Cerebellum (tissue), 4 donors: ENCODE measurements at places on chromosomes 5 and 9. TPM values are rescaled to one million over a fixed set of nuclear protein-coding genes. Genes with fewer than 3 reads are reported as not detected.

The RELL2 gene
- 8.0 TPM for total RNA-seq

- no peak for DNase-seq
Measured at GRCh38 chr5:151475388-151475787, 28.0 kb downstream of the SLC36A1 start.

DNA sequence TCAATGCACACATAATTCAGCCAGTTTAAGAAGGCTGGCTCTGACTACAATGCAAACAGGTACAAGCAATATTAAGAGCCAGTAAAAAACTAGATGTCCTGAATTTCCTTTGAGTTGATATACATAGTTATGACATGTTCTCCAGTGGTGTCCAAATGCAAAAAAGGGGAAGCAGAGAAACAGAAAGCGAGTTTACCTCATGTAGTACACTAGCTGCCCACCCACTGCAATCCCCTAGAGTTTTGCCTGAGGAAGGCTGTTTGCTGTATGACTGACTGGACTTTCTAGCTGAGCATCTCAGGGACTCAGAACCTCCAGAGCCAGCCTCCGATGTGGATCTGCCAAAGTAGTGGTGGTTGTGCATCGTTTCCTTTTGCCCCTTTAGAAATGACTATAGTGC, 44.8 kb upstream of the SLC1A3 start:
- no peak for DNase-seq

DNA sequence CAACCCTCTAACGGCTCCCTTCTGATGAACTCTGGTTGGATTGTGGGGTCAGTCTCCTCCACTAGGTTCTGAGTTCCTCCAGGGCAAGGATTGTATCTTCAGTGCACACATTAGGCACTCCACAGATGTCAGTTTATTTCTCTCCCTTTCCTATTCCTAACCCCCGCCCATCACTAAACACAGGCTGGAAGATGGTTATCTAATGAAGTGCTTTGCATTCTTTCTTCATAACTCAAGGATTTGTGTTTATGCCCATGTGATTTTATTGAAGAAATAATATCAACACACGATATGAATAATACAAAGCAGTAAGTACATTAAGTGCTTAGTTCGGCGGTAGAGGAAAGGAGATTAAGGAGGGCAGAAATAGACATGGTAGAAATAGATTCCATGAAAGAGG, 4.4 kb upstream of the CREBRF start:
- no peak for DNase-seq

DNA sequence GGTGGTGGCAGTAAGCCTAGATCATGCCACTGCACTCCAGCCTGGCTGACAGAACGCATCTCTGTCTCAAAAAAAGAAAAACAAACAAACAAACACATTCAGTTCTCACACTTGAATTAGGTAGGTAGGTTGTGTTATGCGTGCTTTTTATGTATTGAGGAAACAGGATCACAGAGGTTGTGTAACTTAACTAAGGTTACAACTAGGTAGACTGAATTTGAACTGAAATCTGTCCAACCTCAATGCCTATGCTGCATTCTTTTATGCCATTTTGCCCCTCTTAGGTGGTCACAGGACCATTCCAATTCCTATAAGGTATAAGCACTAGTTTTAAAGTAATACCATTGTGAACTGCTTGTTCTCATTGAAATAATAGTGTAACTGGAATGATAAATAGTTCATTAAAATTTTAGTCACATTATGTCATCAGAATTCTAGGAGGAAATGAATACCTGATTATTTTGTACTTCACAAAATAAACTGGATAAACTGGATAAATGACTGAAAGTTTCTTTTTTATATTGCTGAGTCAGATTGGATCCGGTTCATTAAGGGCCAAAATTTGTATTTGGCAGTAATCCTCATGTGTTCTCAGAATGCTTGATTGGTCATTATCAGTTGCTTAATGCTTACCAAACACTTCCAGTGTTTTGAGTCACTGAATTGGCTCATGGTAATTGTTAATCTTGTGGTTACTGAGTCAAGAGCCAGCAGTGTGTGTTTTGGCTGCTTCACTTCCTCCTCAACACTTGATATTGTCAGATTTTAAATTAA, 7.1 kb downstream of the UBAP1 start:
- no peak for DNase-seq

DNA sequence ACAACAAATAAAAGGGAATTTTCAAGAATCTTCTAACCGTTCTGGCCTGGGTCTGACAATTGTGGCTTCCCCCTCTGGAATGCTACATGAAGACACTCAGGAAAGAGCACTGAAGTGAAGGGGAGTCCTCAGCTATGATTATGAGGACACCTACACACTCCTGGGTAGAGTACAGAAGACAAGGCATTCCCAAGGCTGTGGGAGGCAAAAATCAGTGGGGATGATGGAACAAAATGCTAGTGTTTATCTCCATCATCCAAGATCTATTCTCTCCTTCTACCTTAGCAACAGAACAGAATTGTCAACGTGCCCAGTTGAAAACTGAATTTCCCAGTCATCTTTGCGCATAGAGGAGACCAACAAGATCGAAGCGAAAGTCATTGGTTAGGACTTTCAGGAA, 130.1 kb upstream of the LARP1 start:
- no peak for DNase-seq

DNA sequence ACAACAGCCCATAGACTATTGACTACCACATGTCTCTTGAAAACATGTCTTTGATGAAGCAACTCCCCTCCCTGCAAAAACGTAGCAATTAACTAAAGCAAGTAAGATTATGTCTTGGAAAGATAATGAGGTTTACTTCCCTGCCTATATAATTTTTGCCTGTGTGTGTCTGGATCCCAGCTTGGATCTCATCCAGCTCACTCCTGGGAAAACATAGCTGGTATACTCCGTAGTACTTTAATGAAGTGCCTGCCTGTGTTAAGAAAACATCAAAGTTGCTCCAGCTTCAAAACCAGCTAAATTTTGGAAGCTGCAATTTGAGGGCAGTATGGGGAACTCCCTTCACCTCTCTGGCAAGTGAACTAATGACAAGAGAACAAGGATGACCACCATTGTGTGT, 182.6 kb upstream of the C9orf72 start:
- no peak for DNase-seq

- DNase-seq = no peak
Measured at GRCh38 chr5:172008111-172008455, 1.6 kb upstream of the FBXW11 start.

GRCh38 chr5:83653669-83654068, 67.0 kb downstream of the HAPLN1 start:
- DNase-seq = no peak

- DNase-seq = no peak
Measured at GRCh38 chr5:11497651-11498050, 406.6 kb downstream of the CTNND2 start.
